CD4-positive, alpha-beta T cell treated with Interleukin-17A for 1 hour (primary cell): ENCODE measurements at places on chromosomes 2 and 18.

- DNase-seq = no peak
These were observed 163.0 kb downstream of the PHLPP1 start for GRCh38 chr18:62878305-62878704.

- DNase-seq = peak; percentile 27
These were observed 77.7 kb upstream of the SMAD2 start for GRCh38 chr18:48007955-48008701.

DNA sequence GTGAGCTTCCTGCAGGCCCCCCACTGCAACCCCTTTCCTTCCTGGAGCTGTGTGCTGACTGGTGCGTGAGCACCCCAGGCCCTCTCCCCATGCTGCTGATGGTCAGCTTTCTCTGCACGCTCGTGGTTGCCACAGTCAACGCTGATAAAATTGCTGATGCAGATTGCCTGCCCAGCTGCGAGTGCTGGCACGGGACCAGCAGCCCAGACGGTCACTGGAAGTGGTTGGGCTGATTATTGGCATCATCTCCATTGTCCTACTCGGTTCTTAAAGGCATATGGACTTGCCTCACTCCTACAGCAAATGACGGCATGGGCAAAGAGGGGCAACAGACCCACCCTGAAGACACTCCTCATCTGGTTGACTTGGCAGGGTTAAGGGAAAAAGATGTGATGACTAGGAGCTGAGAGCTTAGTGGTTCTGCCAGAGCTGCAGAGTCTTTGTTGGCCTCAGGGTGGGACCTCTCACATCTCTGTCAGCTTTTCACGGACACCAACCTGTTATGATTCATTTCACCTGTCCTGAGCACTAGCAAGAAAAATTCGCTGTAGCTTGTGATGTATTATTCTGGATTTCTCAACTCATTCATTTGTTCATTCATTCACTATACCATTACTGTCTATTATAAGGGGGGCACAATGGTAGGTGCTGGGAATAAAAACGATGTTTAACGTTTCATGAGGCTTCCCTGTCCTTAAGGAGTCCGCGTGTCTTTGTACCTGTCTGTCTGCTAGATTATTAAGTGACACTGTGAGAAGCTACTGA lies 38.4 kb downstream of the PAX8 start:
- no peak for DNase-seq

DNA sequence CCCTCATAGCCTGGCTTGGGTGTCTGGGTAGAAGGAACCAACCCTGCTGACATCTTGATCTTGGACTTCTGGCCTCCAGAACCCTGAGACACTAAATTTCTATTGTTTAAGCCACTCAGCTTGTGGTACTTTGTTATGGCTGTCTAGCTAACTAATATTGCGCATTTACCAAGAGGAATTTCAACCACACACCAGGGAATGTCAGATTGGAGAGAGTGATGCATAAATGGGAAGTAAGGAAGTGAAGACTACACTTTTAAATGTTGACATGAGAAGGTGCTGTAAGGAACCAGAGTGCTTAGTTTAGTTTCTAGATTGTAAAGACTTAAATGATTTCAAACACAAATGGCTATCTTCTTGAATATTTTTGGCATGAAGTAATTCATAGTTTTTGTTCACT lies 98.9 kb upstream of the ITGB6 start:
- DNase-seq = no peak

DNA sequence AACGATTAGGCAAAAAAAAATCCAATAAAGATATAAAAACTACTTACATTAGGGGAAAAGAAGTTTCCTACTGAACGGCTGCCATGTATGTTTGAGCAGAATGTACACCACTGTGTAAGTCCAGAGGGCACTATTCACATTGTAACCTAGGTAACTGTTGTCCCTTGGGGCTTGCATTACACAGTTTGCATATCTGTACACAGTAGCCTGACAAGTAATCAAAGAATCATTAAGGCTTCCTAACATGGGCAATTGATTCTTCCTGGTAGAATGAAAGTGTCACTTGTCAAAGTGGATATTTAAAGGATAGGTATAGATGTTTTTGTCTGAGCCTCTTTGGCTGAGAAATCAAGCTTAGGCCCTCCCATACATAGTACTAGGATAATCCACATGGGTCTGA lies 39.1 kb downstream of the PLEK start:
- no peak for DNase-seq

GRCh38 chr2:206515580-206515979 lies 72.2 kb downstream of the ADAM23 start:
- DNase-seq = no peak

DNA sequence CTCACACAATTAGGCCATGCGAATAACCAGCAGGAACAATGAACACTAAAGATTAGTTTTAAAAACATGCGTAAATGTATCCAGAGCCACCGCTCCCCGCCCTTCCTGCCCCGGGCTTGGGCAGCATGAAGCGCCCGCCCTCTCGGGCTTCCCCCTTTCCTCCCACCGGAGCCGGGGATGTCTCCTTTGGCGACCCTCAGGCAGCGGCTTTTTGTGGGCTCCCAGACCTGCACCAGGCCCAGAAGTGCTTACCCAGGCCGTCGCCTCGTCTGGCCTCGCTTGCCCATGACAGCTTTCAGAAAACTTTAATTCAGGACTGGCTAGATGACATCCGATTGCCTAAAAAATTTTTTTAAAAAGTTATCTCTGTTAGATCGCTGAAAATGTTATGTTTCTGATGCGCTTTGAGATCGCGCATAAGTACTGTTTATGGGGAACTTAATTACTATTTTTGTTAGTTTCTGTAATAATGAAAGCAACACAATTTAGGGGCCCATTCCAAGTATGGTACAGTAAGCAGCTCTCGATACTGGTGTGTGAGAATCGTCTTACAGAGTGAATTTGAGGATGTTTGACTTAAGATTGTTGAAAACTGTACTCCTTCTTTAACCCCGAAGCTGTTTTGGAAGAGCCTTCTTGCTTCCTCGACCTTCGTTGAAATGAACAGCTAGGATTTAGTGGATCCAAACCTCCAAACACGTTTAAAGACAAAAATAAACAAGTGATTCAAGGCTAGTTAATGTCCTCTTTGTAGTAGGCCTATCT lies 1.1 kb downstream of the MAP3K20 start:
- DNase-seq = peak; percentile 19

- DNase-seq = no peak
These were observed 275.8 kb downstream of the LNPK start for GRCh38 chr2:175726223-175726622.

DNA sequence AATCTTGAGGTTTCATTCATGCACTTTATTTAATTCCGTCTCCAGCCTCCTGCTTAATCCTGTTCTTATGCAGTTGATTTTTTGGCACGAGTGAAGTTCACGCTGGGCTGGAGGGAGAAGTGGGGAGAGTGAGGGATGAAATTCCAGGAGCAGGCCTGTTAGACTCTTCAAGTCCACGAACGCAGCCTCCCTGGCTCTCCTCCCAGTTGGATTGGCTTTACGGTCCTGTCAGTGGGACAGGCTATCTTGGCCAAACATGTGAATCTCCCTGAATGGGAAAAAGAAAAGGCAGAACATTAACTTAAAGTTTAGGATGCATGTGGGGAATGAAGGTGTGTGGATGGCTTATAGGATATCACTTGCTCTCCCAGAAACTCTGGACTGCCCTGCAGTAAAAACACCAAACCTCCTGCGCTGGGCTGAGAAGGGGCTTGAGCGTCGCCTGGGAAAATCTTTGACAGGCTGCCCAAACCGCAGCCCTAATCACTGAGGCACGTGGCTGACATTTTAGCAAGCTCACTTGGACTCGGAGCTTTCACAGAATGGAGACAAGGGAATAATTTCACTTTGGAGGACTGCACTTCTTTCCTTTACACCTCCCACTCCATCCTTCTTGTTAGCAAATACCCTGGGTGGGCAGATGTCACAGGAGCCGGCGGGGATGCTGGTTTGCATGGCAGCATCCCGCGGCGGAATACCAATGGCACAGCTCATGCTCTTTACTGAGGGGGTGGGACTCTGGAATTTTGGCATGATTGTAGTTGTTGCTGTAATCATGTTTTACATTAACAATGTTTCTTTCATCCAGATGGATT lies 93.9 kb downstream of the ACKR3 start:
- no peak for DNase-seq

- no peak for DNase-seq
These were observed 40.3 kb downstream of the PDIA6 start for GRCh38 chr2:10772201-10772867.

DNA sequence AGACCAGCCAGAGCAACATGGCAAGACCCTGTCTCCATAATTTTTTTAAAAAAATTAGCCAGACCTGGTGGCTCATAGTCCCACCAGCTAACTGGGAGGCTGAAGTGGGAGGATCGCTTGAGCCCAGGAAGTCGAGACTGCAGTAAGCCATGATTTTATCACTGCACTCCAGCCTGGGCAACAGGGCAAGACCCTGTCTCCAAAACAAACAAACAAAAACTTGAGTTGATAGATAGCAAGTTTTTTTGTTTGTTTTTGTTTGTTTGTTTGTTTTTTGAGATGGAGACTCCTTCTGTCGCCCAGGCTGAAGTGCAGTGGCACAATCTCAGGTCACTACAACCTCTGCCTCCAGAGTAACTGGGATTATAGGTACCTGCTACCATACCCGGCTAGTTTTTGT lies 18.8 kb downstream of the RELCH start:
- DNase-seq = no peak

- DNase-seq = no peak
These were observed 20.3 kb upstream of the MARCO start for GRCh38 chr2:118921646-118922045.

DNA sequence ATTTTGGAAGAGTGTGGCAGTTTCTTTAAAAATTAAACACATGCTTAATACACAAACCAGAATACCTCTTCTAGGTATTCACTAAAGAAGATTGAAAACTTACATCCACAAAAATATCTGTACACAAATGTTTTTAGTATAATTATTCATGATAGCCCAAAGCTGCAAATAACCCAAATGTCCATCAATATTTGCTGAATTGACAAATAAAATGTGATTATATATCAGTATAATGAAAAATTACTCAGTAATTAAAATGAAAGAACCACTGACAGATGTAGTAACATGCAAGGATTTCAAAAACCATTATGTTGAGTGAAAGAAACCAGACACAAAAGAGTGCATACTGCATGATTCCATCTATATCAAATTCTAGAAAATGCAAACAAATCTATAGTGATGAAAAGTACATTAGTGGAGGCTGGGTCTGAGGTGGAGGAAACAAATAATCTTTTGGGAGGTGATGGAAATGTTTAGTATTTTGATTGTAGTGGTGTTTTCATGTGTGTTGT lies 94.8 kb downstream of the QPCT start:
- DNase-seq = no peak

- DNase-seq = no peak
These were observed 401.5 kb downstream of the CNTNAP5 start for GRCh38 chr2:124426625-124427024.

- no peak for DNase-seq
These were observed 20.4 kb downstream of the UBXN4 start for GRCh38 chr2:135762022-135762421.

DNA sequence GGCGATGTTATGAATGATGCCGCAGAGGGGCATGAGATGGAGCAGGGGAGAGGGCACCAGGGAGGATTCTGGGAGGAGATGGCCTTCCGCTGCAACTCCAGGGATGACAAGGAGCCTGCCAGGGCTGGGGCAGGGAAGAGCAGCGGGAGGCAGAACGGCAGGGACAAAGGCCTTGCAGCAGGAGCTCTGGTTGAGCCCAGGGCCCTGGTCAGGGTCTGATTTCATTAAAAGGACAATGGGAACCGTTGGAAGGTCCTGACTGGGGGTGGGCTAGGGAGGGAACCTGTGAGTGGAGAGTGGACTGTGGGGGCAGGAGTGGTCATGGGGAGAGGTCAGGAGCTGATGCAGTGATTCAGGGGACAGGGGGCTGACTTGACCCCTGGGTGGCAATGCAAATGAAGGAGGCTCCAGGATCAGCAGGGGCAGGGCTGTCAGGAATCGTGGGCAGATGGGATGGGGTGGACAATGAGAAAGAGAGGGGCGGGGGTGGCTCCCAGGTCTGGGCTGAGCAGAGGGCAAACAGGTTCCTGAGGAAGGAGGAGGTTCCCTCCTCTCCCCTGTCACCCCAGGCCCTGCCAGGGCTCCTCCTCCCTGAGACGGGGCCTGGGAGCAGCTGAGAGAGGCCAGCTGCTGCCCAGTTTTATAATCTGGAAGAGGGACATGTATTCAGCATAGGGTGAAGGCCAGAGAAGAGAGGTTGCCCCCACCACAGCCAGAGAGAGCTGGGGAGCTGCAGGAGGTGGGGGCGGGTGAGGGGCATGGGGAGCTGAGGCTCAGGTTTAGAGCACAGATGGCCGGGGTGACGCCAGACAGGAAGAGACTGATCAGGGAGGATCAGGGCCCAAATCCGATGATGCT lies 7.3 kb upstream of the DUSP2 start:
- DNase-seq = no peak

DNA sequence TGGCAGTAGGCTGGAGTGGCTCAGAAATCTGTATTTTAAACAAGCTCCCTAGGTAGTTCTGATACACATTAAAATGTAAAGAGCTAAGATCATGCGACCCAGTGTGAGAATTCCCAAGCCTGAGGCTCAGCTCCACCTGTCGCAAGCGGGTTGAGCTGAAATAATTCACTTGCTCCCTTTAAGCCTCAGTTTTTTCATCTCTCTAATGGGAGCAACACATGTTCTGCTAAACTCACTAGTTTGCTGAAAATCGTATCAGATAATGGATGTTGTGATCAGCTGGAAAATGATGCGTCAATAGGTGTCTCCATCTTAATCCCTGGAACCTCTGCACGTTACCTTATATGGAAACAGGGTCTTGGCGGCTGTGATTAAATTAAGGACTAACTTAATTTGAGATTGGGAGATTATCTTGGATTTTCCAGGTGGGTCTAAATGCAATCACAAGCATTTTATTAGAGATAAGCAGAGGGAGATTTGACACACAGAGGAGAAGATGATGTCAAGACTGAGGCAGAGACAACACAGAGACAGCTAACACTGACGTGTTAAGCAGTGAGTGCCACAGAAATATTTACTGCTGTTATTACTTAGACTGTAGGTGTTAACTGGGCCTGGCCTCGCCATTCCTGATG lies 53.0 kb downstream of the POMC start:
- DNase-seq = no peak

DNA sequence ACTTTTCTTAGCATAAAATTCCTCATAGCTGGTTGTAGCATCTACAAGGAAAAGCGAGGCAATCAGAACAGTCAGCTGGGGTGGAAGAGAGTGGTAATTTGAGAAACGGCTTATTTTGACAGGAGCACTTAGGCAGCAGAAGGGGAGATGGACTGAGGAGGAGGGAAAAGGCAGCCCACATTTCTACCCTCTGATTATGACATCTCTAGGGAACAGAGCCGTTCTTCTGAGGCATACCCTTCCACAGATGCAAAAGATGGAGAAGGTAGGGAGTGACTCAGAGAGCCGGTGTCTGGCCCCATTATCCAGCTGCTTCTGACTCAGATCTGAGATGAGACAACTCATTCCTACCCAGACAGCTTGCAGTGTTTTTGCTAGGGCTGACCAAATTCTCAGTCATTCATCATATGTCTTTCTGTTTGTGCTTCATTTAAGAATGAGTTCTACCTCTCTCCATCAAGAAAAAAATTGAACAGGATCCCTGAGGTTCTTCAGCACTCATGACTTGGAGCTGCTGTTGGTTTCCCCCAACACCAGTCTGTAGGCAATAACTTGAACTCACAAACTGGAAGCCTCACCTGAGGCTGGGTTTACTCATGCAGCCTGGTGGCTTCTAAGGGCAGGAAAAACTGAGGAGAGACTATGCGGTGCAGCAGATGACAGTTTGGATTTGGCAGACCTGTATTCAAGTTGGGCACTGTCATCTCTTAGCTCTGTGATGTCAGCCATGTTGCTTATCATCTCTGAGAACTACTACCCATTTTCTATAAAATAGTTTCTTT lies 15.9 kb upstream of the SEC11C start:
- no peak for DNase-seq

- no peak for DNase-seq
These were observed 356.5 kb downstream of the IRS1 start for GRCh38 chr2:226443112-226443511.

- no peak for DNase-seq
These were observed 114.1 kb upstream of the MSH2 start for GRCh38 chr2:47288864-47289263.
